ENCODE measurements at places on chromosomes 6 and 20.

GRCh38 chr20:52410182-52410647, 218.6 kb upstream of the ZFP64 start:
- DNase-seq = no peak

GRCh38 chr20:820323-820953, 13.1 kb upstream of the FAM110A start:
- DNase-seq = no peak

- DNase-seq = no peak
Observed at GRCh38 chr20:1377341-1377871, 15.4 kb downstream of the FKBP1A start.

DNA sequence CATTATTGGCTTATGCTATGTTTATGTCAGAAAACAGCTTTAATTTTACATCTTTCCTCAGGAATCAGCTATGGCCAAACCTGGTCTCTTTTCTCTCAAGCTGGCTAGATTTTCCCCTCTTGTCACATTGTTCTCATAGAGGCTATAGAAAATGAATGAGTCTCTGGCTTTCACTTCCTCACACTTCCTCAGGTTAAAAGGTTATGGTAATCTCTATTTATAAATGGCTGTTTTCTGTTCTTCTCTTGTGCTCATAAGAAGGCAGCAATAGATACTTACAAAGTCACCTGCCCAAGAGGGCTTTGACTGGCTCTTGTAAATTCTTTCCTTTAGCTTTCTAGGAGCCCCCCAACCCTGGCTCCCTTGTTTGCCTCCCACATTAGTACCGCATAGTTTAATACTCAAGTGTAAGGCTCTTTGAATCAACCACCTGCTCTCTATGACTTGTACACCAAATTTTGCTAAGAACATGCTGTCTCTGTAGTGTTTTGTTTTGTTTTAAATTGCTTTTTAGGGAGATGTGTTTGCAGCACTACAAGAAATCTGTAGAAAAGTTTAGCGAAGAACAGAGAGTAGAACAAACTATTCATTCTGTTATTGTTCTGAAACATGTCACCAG, 897.4 kb upstream of the CITED2 start:
- no peak for DNase-seq

All from stimulated activated CD4-positive, alpha-beta T cell treated with anti-CD3 and anti-CD28 coated beads, Interleukin-1b, Interleukin-23, amount 100 ng/mL, for 4 hours (primary cell).